ENCODE measurements at places on chromosomes 6 and 20.
A peak's percentile ranks its signal among the peaks of the same experiment; 100 is the strongest.

- DNase-seq: peak; percentile 66
These were observed 96.8 kb upstream of the NFATC2 start for GRCh38 chr20:51639206-51639832.

GRCh38 chr20:6663751-6664388 is 103.6 kb upstream of the BMP2 start:
- no peak for DNase-seq

GRCh38 chr6:141347086-141347485 is 785.6 kb upstream of the GJE1 start:
- DNase-seq: no peak

- no peak for DNase-seq
These were observed 107.8 kb upstream of the SHLD1 start for GRCh38 chr20:5642155-5642981.

DNA sequence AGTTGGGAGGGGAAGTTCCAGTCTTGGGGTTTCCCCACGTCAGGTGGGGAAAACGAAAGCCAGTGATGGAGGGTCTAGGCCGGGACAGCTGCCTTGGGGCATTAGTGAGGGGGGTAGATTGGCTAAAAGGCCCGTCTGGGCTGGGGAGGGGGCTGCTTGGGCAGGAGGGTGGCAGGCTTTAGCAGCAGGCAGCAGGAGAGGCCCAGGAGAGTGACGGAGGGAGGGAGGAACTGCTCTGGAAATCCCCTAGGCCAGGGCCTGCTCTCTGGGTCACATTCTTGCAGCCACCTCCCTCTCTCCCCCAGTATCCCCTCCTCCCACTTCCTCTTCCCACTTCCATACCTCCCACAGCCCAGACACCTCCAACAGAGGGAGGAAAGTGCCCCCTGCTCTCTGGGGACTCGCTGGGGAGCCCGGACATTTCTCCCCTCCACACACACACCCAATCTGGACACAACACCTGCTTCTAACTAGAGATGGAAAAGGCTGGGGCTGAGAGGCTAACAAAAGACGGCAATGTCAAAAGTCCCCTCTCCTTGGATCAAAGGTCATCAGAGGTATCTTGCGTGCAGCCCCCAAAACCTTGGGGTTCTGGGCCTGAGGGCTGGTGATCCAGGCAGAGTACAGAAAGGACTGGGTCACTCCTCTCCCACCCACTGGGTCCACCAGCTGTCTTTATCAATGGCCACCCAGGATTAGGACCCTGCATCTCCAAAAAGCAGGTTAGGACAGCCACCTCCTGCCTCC is 1.8 kb downstream of the NFKBIE start:
- DNase-seq: no peak

GRCh38 chr20:47354464-47354713 is 2.1 kb downstream of the ZMYND8 start:
- DNase-seq: no peak

DNA sequence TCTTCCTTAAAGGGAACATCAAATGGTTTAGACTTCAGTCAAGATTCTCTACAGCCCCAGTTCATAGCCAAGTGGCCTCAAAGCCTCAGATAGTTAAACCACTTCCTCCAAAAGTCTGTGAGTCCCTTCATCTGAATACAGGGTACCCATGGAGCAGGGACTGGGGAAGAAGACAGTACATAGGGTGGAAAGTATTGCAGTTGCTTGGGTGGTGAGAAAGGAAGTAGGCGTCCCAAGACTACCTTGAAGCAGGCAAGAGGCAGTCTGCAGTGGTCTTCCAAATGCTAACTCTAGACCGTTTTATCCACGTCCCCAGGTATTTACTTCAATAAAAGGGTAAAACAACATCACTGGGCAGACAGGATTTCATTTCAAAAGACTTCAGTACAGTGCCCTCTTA is 2.0 kb downstream of the FYN start:
- no peak for DNase-seq

- no peak for DNase-seq
These were observed 106.3 kb downstream of the TNFRSF21 start for GRCh38 chr6:47203266-47203937.

DNA sequence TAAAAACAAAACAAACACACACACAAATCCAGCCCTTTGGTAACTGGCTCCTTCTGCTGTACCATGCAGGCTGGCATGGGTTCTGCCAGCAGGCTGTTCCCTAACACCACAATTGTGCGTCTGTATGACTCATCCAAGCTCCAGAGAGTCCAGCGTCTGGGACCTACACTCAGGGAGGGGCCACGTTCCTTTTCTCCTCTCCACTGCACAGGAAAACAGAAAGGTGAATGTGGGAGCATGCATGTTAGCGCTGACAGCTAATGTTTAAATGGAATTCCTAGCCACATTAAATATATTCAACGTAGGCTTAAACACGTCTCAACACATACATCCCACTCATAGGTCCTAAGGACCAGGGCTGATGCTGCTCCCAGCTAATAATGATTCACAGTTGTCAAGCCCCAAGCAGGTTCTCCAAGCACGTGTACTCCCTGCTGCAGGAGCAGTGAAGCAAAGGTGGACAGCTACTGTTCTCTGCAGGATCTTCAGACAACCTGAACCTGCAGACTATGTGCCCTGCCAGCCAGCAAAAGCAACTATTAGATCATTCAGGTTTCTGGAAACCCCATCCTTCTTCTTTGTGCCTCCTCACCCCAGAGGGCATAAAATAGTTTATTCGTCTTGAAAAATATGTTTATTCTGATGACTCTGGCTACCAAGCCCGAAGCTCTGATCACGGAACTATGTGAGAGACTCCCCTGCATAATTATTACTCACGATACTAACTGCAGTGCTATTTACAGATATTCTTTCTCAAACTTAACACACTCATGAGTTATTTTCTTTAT is 20.9 kb downstream of the MAP1LC3A start:
- DNase-seq: no peak

- no peak for DNase-seq
These were observed 193.3 kb downstream of the CLIC5 start for GRCh38 chr6:45822246-45822812.

GRCh38 chr6:116596815-116597214 is 19.5 kb upstream of the RSPH4A start:
- no peak for DNase-seq

GRCh38 chr6:37259191-37259590 is 1.2 kb upstream of the TMEM217 start:
- no peak for DNase-seq

- no peak for DNase-seq
These were observed 1369.1 kb downstream of the EPHA7 start for GRCh38 chr6:92050216-92050615.

- DNase-seq: no peak
These were observed 1.5 kb upstream of the MDFI start for GRCh38 chr6:41636833-41637193.

DNA sequence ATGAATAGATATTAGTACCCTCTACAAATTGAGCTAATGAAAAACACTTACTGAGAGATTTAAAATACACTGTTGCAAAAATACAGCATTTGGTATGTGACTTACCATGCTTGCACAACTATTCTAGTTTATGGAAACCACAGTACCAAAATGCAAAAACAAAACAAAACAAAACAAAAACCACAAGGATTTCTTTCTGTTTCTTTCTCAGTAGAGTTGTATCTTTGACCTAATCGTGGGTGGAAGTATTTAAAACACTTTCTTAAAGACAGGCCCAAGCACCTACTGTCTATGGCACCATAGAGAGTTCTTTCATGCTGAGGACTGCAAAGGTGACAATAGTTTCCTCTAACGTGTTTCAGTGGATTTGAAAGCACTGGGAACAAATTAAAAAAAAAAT is 95.3 kb upstream of the C6orf118 start:
- no peak for DNase-seq
